ENCODE measurements at places on chromosomes 1 and 21.

- DNase-seq = peak; percentile 65
Measured at GRCh38 chr1:181021811-181022434, 747 bp downstream of the STX6 start.

GRCh38 chr1:88169939-88170338 is 514.1 kb upstream of the PKN2 start:
- no peak for DNase-seq

DNA sequence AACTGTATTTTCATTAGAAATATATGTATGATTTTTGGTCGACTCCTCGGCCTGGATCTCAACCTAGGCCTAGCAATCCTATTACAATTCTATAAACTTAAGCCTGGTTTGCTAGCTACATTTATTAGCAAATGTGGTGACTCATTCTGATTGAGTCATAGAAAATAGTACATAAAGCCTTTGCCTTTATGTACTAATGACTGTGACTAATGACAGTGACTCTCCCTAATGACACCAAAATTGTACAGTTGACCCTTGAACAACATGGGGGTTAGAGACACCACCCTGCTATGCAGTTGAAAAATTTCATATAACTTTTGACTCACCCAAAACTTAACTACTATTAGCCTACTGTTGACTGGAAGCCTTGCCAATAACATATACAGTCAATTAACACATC is 78.9 kb downstream of the CLEC20A start:
- no peak for DNase-seq

- no peak for DNase-seq
Measured at GRCh38 chr1:209497729-209498128, 85.8 kb upstream of the CAMK1G start.

DNA sequence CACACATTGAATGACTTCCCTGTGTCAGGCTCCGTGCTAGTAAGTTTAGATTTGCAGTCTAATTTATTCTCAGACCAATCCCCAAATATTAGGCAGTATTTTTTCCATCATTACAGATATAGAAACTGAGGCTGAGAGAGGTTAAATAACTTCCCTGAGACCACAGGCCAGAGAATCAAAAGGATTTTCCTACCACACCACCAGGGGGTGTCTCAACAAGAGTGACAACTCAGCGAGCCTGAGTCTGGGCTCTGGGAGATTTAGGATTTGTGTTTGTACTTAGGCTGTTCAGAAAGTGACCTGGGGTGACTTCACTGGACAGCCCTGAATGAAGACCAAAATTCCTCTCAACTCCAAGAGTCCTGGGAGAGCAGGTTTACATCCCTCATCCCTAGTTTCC is 13.3 kb upstream of the LCE5A start:
- no peak for DNase-seq

DNA sequence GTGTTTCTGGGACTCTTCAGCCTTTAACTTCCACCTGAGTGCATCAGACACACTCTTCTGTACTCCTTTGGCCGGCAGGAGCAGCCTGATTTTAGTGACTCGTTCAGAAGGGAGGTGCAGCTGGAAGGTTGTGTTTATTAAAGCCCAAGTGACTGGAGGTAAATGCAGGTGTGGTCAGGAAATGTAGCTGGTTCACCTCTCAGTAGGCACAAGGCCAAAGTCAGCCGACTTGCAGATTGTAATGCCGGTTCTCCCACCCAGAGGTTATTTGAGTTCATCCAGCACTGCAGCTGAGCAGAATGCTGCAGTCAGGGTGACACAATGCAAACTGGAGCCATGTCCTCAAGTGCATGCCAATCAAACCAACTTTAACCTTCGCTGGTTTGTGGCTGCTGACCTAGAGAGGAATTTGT is 91.5 kb downstream of the SPATA46 start:
- DNase-seq = no peak

GRCh38 chr1:109863667-109864046 is 47.0 kb upstream of the CSF1 start:
- DNase-seq = no peak

DNA sequence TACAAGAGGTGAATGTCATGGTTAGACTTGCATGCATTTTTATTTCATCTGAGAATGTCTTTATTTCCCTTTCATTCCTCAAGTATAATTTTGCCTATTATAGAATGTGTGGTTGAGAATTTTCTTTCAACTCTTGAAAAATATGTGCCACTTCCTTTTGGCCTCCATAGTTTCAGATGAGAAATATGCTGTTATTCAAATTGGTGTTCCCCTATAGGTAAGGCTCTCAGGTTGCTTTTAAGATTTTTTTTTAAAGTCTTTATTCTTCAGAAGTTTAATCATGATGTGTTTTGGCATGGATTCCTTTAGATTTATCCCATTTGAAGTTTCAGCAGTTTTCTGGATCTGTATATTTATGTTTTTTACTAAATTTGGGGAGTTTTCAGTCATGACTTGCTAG is 2.1 kb downstream of the MROH7 start:
- no peak for DNase-seq

DNA sequence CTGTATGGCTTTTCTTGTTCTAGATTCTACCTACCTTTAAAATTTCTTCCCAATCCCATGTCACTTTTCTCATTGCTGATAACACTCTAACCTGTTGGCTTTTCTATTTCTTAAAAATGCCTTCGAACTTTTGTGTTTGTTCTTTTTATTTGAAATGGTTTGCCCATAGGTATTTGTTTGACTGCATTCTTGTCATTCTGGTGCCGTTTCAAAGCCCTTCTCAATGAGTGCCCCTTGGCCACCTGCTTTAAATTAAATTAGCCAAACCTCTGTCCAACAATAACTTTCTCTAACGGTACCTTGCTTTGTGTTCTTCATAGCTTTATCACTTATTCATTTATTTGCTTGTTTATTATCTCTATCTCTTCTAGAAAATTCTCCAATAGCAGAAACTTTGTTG is 38.9 kb downstream of the KCTD3 start:
- no peak for DNase-seq

GRCh38 chr1:218182455-218182854 is 102.6 kb upstream of the RRP15 start:
- DNase-seq = no peak

DNA sequence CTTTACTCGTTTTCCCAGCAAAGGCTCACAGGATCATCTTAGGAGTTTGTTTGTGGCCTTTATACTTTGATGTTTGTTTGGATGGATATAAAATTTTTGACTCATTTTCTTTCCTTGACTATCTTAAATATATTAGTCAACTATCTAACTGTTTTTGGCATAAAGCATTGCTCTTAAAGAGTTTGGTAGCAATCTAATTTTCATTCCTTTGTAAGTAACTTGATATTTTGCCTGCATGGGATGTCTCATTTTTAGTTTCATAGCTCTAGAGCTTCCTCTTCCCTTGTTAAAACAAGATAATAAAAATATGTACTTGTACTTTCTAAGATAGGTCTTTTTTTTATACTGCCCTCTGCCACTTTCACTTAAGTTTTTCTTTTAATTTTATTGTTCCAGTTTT is 161.9 kb downstream of the MAGI3 start:
- no peak for DNase-seq

DNA sequence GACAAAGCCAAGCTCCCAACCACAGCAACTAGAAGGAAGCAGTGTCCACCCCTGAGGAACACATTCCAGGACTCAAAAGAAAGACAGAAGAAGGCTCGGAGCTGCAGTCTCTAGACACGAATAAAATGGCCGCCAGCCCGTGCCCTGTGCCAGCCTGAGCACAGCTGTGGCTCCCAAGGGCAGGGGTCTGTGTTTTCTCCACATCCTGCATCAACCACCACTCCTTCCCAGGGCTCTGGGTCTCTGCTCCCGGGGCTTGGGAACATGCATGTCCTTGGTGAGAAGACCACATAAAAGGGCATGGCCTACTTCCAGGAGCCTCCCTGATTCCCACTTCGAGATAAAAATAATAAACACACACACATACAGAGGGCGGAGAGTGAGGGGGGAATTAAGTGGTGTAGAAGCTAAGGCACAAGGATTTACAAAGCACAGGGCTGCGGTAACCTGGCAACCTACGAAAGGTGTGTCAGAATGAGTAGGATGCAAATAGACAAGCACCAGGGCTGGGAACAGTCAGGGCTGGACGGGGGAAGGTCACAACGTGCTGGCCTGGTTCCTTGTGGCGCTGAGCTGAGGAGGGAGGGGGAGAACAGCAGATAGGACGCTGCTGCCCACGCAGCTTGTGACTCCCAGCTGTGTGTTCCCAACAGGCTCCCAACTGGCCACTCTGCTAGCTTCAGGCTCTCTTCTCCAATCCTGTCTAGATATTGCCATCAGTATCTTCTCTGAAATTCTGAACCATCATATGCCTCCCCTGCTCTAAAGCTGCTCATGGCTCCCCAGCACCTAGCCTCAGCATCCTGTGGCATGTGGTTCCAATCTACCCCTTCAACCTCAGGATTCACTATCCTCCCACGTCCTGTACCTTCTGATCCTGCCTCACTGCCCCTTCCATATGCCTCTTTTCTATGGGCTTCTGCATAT is 72.5 kb downstream of the CD34 start:
- no peak for DNase-seq

DNA sequence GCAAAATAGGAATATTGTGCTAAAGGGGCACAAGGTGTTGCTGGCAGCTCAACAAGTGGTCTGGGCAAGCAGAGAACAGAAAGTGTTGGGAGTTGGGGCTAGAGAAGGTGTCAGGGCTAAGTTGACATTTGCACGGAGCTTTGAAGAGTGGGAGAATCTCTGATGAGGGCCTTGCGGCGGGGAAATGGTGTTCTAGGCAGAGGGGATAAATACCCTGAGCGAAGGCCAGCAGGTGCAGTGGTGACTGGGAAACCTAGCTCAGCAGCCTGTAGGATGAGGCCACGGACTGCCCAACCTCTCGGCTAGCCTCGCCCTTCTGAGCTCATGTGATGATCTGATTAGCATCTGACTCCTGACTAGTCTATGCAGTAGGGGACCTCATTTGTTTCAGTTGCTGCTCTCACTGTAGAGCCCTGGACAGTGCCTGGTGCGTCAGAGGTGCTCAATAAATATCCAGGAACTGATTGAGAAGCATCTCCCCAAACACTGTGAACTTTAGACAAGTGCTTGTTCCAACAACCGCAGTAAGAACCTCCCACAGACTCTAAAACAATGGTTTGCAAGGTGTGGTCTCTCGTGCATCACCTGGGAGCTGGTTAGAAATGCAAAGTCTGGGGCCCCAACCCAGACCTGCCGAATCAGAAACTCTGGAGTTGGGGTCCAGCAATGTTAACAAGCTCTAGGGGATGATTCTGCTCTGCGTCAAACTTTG is 1.0 kb upstream of the FOXO6 start:
- no peak for DNase-seq

DNA sequence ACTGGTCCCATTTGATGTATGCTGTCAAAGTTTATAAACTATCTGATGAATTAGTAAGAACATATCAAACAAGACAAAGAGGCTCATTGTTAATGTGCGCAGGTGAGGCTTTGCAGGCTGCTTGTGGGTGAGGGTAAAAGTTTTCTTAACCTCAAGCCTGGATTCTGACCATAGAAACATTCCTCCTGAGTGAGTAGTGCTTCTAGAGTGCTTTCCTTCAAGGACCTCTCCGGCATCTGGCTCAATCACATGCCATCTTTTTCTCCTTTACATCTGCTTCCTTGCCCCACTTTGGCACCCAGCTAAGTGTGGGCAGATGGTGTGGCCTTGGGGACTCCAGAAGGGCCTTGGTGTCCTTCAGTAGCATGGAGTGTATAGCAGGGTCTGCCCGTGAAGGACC is 104.0 kb downstream of the ROR1 start:
- DNase-seq = no peak

DNA sequence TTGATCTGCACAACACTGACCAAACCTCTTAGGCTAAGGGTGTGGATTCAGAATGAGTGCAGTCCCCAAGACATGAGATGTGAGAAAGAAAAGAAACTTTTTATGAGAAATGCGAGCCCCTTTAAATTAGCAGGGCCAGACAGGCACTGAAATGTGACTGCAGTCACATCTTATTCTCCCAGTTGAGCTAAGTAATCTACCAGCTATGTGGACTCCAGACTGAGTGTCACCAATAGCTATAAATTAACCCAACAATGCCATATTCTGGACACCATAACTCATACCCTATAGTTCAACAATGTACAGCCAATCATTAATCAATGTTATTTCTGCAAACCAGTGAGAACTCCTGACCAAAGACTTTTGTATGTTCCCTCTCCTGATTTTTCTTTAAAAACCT is 153.2 kb downstream of the COQ8A start:
- DNase-seq = no peak

- DNase-seq = no peak
Measured at GRCh38 chr1:3070644-3071564, 1.9 kb downstream of the PRDM16 start.

DNA sequence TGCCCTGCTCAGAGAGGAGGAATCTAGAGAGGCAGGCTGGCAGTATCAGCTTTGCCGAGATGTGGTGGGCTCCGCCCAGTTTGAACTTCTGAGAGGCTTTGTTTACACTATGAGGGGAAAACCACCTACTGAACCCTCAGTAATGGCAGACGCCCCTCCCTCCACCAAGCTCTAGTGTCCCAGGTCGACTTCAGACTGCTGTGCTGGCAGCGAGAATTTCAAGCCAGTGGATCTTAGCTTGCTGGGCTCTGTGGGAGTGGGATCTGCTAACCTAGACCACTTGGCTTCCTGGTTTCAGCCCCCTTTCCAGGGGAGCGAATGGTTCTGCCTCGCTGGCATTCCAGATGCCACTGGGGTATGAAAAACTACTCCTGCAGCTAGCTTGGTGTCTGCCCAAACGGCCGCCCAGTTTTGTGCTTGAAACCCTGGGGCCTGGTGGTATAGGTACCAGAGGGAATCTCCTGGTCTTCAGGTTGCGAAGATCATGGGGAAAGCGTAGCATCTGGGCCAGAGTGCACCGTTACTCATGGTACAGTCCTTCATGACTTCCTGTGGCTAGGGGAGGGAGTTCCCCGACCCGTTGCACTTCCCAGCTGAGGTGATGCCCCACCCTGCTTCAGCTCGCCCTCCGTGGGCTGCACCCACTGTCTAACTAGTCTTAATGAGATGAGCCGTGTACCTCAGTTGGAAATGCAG is 43.6 kb downstream of the C21orf91 start:
- peak; percentile 66 for DNase-seq

DNA sequence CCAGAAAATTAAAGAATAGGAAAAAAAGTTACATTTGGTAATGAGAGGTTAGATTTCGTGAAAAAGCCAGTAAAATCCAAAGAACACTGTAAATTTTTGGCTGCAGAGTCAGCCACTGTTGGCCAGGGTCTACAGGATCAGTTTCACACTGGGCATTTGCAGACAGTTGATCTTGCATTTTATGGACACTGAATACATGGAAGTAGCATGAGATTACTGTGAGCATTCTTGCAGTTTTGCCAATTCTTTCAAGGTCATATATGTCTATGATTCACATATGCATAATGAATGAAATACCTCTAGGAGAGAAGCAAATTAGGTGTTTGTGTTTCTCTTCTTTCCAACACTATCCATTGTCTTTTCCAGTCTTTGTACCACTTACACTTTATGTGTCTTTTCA is 200.8 kb upstream of the DPYD start:
- DNase-seq = no peak

Data from activated naive CD8-positive, alpha-beta T cell treated with anti-CD3 and anti-CD28 coated beads, Interleukin-2, amount 10 ng/mL, durations not matched to agents 7 days and 5 days (primary cell).